ENCODE measurements at places on chromosomes 13 and 19.
A peak's percentile ranks its signal among the peaks of the same experiment; 100 is the strongest.

DNA sequence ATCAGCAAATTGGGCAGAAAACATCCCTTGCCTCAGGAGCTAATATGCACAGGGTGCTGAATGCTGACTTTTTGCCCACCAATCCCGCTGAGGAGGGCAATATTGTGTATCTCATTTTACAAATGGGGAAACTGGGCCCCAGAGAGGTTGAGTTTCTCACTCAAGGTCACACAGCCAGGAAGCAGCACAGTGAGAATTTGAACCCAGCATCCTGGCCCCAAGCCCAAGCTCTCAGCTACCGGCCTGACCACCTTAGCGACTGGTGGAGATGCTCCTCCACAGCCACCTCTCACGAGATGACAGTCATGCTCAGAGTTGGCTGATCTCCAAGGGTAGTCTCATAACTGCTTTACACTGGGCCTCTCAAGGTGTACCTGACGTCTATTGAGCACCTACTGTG, 3.5 kb downstream of the FBXW9 start:
- no peak for DNase-seq

DNA sequence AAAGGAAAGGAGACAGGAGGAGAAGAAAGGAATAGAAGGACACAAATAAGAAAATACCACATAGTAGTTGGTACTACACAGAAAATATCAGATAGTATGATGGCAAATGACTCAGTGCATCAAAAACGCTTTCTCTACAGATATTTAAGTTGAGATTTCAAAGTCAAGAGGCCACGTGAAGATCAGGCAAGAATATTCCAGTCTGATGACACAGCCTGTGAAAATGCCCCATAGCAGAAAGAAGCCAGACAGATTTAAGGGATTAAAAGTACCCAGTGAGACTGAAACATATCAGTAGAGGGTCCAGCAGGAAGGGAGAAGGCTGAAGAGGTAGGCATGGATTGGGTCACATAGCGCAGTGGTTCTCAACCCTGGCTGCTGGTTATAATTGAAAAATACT, 113.7 kb downstream of the VWA8 start:
- no peak for DNase-seq

DNA sequence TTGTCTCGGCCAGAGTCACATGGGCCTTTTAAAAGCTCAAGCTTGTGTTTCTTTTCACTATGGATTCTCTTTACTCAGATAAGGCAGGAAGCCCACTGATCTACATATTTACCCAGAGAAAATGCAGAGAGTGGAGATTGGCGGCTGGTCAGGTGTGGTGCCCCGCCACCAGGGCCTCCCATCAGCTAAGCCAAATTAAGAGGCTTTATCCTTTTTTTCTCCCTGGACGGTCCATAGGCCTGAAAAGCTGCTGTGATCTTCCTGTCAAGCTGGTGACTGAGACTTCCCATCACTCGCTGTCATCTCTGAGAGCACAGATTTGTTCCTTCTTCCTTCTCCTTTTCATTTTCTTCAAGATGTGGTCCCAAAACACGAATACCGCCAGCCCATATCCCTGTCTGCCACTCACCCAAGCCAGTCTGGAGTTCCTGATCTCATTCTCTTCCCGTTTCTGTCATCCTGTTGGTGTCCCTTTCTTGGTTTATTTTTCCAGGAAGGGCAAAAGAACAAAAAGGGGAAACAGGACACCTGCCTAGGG, 1.9 kb downstream of the SAFB start:
- DNase-seq = no peak

DNA sequence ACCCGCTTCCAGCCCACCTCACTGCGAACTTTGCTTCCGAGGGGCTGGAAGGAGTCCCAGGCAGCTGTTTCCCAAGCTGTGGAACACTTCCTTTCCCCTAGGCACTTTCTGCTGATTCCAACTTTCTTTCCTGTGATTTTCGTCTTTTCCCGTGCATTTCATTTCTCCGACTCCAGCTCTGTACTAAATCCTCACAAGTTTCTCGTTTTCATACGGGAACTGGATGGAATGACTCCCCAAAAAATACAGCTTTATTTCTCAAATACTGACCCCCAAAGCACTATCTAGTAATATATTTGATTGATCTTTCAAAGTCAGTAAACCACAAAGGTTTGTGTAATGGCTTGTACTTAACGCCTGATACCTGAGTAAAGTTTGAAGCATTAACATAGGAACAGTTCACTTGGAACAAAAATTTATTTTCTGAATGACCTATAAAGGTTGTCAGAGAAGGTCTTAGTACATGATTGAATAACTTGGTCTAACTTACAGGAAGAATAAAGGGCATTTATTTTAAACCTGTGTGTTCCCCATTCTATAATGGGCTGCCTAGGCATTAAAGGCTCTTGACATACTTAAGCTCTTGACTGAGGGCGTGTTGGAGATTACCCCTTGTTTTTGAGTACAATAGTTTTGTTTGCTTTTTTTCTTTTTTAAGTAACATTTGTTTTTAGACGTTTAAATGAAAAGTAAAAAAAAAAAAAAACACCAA, 1.3 kb upstream of the PCDH9 start:
- DNase-seq = no peak

GRCh38 chr13:24218977-24219376, 58.5 kb downstream of the SPATA13 start:
- no peak for DNase-seq

DNA sequence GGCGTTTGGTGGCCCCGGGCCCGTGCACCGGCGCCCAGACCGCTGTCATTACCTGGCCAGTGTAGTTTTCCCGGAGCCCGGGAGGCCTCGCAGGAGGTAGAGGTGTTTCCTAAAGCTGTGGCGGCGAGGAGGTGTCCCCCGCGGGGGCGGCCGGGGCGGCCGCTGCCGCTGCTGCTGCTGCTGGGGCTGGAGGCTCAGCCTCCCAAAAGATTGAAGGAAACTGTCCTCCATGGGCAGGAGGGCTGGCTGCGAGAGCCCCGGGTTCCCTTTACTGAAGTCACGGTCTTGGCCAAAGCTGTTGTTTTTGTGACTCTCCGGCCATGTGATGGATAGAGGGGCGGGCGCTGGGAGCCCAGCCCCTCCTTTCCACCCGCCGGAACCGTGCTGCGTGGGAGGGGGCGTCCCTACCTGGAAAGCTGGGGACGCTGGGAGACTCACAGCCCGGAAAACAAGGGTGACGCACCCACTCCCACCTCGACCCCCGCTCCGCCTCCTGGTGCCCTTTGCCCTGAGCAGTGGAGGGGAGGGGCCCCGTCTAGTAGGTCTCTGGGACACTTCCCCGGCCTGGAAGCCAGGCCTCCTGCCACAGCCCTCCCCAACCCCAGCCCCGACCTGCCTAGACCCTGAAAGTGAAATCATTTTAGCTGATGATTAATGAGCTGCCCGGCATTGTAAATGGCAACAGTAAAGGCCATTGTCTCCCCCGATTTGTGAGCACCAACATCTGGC, at the start of gene N4BP2L1:
TSS of gene N4BP2L1 (minus strand) at position 279 of the 729 bp plus-strand sequence. CDS start at position 231, 48 bp downstream.
- DNase-seq = peak; percentile 68

DNA sequence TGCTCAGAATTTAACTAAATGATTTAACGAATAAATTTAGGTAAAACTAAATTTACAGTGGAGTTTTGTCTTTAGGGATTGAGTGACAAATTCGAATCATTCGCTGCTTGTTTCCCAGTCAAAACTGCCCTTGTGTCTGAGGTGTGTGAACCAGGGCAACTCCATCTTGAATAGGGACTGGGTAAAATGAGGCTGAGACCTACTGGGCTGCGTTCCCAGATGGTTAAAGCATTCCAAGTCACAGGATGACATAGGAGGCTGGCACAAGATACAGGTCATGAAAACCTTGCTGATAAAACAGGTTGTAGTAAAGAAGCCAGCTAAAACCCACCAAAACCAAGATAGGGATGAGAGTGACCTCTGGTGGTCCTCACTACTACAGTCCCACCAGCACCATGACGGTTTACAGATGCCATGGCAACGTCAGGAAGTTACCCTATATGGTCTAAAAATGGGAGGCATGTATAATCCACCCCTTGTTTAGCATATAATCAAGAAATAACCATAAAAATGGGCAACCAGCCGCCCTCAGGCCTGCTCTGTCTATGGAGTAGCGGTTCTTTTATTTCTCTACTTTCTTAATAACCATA, 10.2 kb upstream of the ANKRD10 start:
- DNase-seq = no peak

GRCh38 chr13:31913459-31913858, 118.1 kb upstream of the FRY start:
- DNase-seq = no peak

DNA sequence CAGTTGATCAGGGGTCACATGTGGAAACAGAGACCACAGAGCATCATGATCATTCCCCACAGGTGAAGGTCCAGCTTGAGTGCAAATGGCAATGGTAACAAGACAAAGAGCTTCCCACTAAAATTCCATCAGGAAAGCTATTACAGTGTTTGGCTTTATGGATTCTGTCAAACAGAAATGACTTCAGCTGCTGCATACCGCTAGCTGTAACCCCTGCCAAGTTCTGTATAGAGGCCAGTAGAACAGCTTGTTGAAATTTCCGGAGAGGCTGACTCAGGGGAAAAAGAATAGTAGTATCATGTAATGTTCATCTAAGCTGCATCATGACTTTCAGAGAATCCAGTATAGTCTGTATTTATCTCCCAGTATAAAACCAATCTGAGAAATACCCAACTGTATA, 1704.7 kb downstream of the SLITRK5 start:
- no peak for DNase-seq

- no peak for DNase-seq
Observed at GRCh38 chr13:29165840-29166239, 345.7 kb downstream of the MTUS2 start.

- no peak for DNase-seq
Observed at GRCh38 chr19:1400281-1401137, 833 bp downstream of the GAMT start.

DNA sequence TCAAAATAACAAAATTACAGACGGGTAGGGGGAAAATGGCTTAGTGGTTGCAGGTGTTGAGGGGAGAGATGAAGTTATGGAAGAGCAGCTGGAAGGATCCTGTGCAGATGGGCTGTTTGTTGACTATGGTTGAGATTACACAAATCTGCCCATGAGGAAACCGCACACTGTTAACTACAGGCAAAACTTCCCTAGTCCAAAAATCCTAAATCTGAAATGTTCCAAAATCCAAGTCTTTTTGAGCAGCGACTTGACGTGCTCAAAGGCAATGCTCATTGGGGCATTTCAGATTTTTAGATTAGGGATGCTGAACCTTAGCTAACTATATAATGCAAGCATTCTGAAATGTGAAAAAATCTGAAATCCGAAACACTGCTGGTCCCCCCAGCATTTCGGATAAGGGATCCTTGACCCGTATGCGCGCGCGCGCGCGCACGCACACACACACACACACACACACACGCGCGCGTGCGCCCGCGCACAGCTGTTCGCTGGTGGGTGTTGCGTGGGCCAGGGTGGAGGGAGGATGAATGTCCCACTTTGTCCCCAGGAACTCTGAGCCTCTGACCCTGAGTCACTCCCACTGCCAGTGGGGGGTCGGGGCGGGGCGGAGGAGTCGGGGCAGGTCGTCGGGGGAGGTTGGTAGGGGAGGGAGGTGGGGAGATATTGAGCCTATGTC, 6.8 kb downstream of the F2RL3 start:
- DNase-seq = no peak

DNA sequence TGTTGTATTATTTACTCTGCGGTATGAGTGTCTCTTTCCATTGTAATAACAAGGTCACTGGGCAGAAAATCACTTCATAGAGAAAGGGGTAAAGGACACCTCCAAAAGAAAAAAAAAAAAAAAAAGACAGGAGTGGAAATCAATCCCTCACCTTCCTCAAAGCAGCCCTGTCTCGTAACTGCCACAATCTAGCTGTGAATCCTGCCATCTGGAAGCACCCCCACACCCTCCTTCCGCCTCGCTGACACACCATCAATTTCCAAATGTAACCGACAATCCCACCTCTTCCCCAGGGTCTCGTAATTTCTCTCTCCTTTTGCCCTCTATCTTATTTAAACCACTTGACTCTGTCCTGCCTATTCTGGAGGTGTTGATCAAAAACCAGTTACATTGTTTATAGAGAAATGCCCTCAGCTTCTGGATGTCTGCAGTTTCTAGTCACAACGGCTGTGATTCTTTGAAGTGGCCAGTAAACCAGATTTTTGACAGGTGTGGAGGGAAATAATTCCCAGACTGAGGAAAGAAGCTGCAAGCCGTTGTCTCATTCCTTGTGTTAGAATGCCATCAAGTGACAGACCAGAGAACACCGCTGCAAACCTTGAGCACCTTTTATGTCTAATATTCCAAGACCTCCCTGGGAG, 9.1 kb upstream of the POP4 start:
- DNase-seq = no peak

- DNase-seq = no peak
Observed at GRCh38 chr19:7013678-7014077, 7.6 kb downstream of the MBD3L2B start.

DNA sequence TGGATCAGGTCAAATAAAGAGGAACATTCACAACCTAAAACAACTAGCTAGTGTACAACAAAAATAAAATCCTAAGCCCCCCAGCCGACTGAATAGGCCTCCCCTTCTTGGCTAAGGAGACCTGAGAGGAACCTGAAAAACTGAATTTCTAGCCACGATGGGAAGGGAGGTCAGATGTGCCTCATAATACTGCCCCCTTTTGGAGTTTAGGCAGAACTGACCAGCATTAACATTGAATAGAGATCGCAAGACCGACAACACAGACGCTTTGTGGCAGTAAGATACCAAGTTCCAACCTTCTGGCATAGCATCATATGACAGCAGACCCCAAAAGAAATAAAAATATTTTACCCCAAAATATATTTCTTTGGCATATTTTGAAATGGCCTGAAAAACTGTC, 15.9 kb downstream of the CBY2 start:
- DNase-seq = no peak

GRCh38 chr19:51702825-51703574, 9.9 kb downstream of the SPACA6 start:
- no peak for DNase-seq

GRCh38 chr13:44437356-44438233, 64.0 kb downstream of the SERP2 start:
- no peak for DNase-seq

- DNase-seq = no peak
Observed at GRCh38 chr13:100513987-100514670, 74.5 kb downstream of the GGACT start.

DNA sequence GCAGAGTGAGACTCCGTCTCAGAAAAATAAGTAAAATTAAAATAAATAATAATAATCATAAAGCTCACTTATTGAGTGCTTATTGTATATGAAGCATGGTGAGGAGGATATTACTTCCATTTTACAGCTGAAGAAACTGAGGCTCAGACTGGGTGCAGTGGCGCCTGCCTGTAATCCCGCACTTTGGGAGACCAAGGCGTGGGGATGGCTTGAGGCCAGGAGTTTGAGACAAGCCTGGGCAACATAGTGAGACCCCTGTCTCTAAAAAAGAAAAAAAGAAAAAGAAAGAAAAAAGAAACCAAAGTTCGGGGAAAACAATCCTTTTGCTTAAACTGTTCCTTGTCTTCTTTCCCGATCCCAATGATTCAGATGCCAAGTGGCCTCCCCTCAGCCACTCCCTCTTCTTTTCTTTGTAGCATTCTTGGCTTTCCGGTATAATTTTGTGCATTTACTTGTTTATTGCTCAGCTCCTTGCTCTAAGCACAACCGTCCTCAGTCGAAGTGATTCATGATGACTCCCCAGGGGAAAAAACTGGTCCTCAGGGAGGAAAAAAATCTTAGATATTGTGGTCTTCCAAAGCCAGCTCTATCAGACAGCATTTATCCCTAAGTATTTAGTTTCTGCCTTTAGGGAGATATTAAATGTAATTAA, 965 bp upstream of the EIF3G start:
- DNase-seq = no peak

Measured in activated CD4-positive, alpha-beta T cell treated with anti-CD3 and anti-CD28 coated beads, Interleukin-2, amount 50 U/mL, for 24 hours (primary cell).